ENCODE measurements at places on chromosomes 12 and 14. TPM values are rescaled to one million over a fixed set of nuclear protein-coding genes. Genes with fewer than 3 reads are reported as not detected.

SMOC1 gene
- total RNA-seq: not detected

KRT2 gene
- not detected for total RNA-seq

SMIM41 gene
- total RNA-seq: 0.43 TPM

ZNF385A gene
- total RNA-seq: 2.2 TPM

EXOC3L4 gene
- total RNA-seq: under 0.01 TPM

PLEKHD1 gene
- not detected for total RNA-seq

EPYC gene
- total RNA-seq: not detected

OR4K13 gene
- not detected for total RNA-seq

Measured in fibroblast of villous mesenchyme (primary cell).